Cardiac fibroblast (primary cell): ENCODE measurements at places on chromosomes 6 and 20.
A peak's percentile ranks its signal among the peaks of the same experiment; 100 is the strongest.

GRCh38 chr6:108528878-108529277, 31.8 kb upstream of the FOXO3 start:
- DNase-seq = no peak

GRCh38 chr6:125787791-125788190, 3.0 kb upstream of the NCOA7 start:
- DNase-seq = peak; percentile 68

DNA sequence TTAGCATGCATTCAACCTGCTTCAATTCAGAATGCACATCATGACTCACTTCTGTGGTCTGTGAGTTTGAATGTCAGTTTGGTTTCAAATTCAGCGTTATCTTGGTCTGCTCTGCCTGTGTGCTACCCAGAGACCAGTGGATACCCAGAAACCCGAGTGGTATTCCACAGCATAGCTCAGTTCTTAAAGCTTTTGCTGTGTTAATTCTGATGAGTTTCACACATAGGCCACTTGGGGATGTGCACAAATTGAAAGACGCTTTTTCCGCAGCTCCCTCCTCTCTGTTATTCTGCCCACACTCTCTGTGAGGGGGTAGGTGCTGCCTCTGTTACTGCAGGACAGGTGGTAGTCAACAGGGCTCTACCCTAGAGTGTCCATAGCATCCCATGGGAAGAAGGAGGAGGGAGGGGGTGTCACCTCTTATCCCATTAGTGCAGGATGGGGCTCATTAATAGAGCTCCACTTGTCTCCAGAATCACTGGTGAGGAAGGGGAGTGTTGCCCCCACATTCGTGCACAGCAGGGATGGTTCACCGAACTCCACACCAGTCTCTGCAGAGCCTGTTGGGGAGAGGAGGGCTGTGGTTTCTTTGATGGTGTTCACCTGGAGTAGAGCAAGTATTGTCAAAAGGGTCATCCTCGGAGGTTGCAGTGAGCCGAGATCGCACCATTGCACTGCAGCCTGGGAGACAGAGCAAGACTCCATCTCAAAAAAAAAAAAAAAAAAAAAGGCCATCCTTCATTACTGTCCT, 29.2 kb upstream of the SDCBP2 start:
- DNase-seq = no peak

DNA sequence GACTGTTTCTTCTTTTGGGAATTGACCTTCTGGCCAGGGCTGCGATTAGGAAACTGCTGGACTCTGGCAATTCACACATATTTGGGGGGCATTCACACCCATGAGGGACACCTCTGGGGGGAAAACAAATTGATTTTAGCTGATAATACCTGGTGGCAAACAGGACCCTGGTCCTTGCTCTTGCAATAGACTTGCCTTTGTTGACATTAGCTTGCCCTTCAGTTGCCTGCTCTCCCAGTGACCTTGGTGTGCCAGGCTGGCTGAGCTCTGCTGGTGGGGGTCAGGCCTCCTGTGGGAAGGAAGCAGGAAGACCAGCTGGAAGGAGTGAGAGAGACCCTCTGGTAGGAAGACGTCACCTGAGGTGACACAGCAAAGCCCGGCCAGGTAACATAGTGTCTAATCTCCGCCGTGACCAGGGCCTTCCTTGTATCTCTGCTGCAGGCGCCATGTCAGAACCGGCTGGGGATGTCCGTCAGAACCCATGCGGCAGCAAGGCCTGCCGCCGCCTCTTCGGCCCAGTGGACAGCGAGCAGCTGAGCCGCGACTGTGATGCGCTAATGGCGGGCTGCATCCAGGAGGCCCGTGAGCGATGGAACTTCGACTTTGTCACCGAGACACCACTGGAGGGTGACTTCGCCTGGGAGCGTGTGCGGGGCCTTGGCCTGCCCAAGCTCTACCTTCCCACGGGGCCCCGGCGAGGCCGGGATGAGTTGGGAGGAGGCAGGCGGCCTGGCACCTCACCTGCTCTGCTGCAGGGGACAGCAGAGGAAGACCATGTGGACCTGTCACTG, 5.3 kb downstream of the CDKN1A start:
- DNase-seq = no peak

DNA sequence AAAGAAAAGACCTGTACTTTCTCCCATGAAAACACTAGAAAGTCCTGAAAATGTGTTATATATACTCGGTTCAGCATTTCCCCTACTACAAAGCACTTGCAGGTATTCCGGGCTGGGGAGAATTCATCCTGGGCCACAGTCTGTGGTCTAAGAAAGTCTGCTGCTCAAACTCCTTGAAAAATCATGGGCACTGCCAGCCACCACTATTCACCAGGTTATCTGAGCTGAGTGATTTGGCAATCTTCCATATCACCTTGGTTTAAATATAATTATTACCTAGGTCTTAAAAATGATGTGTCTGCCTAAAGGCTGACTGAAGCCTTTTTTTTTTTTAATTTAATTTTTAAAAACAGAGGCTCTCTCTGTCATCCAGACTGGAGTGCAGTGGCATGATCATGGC, 11.3 kb downstream of the FKBP5 start:
- DNase-seq = no peak

- DNase-seq = no peak
Measured at GRCh38 chr6:41239467-41240159, 11.5 kb downstream of the TREML4 start.

- DNase-seq = peak; percentile 37
Measured at GRCh38 chr20:48198929-48199451, 413.7 kb upstream of the SULF2 start.

GRCh38 chr20:19682249-19682648, 75.8 kb upstream of the RIN2 start:
- no peak for DNase-seq

DNA sequence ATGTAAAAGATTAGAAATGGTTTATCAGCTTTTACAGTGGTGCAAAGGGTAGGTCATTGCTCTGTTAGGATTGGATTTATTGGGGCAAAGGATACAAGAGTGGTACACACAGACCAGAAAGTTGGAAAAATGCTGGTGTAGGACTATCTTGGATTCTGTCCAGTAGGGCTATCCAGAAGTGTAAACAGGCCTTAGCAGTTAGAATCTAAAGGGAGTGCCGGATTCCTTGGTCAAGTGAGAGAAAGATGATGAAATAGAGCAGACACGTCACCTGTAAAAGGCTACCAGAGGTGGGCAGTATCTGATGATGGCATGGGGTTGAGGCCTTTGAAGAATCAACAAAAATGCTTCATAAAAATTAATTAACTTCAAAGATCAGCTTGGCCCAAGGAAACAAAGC, 975.9 kb downstream of the KIF16B start:
- no peak for DNase-seq

- DNase-seq = peak; percentile 75
Measured at GRCh38 chr6:125844989-125845388, 54.2 kb downstream of the NCOA7 start.

DNA sequence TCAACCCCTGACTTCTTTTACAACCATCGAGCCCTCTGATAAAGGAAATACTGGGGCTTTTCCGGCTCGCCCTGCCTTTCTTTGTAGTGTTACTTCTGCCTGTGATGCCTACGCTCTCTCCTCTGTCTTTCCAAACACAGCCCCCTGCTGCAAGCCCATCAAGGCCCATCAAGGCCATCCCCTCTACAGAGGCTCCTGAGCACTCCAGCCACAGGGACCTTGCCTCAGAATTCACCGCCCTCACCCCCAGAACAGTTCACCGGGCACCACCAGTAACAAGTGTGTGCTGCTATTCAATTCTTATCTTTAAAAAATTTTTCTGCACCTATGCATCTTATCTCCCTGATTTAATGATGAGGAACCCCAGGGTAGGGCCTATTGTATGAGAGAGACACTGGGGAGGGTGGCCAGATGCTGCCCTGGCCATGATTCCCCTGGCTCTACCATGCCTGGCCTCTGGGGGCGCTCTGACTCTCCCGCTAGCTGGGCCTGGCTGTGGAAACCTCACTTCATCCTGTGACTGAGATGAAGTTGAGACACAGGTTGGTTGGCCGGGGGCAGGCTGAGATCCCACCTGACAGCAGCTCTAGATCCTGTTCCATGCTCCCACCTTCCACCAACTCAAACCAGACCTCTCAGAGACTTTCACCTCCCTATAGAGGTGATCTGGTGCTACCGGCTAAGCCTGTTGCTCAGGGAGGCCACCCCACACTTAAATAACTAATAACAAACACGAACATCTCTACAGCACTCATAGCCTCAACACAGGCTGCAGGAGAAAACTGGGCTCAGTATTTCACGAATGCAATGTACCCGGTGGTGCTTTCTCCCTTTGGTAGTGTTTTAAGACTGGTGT, 19.2 kb upstream of the GLP1R start:
- peak; percentile 7 for DNase-seq

GRCh38 chr6:3698021-3698420, 53.5 kb downstream of the PXDC1 start:
- peak; percentile 54 for DNase-seq

DNA sequence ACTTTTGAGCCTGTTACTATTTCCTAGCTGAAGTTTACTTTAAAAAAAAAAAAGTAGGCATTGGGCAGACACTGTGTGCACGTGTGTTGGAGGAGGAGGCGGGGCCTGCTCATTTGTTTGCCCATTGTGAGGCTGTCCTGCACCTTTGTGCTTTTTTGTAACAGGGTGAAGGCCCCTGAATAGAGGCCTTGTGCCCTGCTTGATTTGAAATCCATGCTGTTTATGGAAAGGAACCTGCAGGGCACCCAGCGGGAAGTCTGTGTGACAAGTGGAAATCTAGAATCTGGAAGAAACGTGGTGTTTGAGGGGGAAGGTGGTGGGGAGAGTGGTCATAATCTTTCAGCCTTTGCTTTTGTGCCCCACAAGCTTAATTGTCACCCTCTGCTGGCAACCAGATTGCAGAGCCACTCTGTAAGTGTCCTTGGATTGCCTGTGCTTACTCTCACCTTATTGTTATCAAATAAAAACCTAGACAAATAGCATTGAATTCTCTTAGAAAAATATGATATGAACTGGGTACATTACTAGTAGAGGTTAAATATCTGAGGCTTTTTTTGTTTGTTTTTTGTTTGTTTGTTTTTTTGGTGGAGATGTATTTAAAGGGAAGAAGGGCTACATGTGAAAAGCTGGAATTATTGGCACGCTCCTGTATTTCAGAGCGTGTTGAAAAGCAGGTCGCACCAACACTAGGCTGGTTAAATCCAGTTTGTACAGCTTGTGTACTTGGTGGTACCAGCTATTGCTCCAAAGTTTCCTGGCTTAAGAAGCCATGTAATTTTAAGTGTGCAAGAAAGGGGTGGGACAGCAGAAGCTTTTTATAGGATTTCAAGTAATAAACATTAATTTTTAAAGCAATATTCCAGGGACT, 156.3 kb downstream of the ARID1B start:
- DNase-seq = no peak

GRCh38 chr6:151808371-151809241, 1.1 kb downstream of the ESR1 start:
- no peak for DNase-seq

GRCh38 chr20:1310071-1310470, 18.9 kb downstream of the SDCBP2 start:
- no peak for DNase-seq

GRCh38 chr20:31831211-31831610, 12.1 kb downstream of the MYLK2 start:
- DNase-seq = no peak

DNA sequence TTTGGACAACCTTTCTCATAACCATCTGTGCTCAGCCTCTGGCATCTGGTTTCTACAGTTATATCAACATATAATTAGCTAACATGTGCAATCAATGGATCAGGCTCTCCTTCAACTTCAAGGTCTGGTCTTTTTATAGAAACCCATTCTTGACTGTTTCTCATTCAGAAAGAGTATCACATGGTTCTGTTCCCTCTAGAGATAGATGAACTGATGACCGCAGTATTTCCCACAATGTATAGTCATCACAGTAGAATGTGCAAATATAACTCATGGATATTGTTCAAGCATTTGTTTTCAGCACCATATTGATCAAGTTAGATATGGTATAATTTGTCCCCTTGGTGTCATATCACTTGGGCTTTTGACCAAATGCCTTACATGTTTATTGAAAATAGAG, 656.2 kb downstream of the FRK start:
- no peak for DNase-seq

DNA sequence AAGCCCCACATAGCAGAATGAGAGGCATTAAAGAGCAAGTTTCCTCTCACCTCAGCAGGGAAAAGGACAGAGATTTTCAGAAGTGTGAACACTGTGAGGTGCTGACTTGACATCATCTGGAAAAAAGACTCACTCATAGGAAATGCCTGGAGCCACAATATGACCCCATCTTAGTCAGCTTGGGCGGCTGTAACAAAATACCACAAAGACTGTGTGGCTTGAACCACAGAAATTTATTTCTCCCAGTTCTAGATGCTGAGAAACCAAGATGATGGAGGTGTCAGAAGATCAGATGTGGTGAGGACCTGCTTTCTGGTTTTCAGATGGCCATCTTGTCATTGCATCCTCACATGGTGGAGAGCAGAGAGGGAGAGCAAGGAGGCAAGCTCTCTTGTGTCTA, 253.1 kb downstream of the ADGB start:
- peak; percentile 90 for DNase-seq

DNA sequence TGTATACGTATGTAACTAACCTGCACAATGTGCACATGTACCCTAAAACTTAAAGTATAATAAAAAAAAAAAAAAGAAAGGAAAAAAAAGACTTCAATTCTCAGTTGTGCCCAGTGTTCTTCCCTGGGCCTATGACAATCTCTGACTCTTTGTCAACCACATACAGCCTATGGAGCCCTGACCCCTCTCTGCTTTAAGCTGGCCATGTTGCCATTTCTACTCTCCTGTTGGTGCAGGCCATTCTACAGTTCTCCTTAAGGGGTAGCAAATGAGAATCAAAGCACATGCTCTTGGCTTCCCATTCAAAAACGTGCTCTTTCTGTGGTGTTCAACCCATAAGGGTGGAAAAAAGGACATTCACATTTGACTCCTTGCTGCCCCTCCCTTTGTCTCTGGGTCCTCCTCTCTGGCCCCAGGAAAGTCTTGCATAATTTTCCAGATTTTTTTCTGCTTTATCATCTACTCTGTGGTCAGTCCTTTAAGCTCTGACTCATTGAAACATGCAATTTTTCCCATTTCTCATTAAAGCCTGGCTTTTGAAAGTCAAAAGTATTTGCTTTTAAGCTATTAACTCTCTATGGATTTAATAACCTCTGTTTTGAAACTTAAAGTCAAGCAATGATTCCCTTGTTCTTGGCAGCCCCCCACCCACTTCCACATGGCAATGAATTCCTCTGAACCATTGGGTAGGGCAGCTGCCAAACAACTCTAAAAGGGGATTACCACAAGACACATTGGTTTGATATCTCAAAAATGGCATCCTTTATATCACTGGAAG, 208.6 kb upstream of the MCHR2 start:
- DNase-seq = peak; percentile 94

DNA sequence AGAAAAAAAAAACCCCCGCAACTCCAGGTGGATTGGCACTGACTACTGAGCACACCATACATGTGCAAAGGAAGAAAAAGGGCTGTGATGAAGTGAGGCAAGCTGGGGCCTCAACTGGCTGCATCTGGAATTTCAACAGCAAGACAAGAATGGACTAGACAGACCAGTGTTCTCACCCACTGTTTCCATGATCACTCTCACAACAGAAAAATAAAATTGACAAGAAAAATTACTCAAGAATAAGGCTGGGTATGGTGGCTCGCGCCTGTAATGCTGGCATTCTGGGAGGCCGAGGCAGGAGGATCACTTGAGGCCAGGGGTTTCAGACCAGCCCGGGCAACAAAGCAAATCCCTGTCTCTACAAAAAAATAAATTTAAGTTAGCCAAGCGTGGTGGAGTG, 18.8 kb downstream of the ZNF217 start:
- no peak for DNase-seq
